Hippocampal formation (tissue), 2 donors: ENCODE measurements at places on chromosomes 7 and 10.
A peak's percentile ranks its signal among the peaks of the same experiment; 100 is the strongest.

GRCh38 chr7:8134089-8134733 is 127.8 kb downstream of the ICA1 start:
- no peak for DNase-seq

- DNase-seq = no peak
Observed at GRCh38 chr7:142960955-142961512, 1.1 kb downstream of the KEL start.

DNA sequence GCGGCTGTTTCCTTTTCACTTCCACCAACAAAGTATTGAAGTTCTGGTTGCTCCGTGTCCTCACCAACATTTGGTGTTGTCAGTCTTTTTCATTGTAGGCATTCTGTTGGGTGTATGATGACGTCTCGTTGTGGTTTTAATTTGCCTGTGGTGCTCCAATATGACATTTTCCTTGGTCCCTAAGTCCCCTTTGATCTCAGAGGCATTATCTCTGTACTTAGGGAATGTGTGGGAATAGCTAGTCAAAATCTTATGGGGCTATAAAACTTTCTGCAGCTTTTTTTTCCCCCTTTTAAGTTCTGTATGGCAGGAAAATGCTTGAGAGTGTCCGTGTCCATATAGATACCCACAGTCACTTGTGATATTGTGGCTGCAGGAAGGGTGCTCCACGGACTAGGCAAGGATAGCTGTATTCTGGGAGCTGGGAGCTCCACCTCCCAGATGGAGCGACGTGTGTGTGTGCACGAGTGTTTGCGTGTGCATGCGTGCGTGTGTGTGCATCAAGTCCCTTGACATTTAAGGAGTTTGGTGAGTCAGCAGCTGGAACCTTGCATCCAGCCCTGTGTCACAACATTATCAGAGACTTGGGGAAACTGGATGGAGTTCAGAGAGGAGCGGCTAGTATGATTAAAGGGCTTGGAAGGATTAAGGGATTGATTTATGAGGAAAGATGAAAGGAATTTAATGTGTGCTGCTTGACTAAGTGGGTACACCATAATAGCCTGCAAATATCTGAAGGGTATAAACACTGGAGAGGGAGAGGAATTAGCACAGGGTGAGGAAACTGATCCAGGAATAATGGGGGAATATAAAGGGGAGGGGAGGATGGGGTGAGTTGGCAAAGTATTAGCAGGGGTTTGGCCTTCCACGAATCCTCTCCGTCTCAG is 66.8 kb downstream of the LRMDA start:
- DNase-seq = no peak

- DNase-seq = no peak
Observed at GRCh38 chr7:1662101-1662500, 8.0 kb upstream of the ELFN1 start.

- DNase-seq = no peak
Observed at GRCh38 chr7:75966190-75966961, 28.0 kb downstream of the TMEM120A start.

- peak; percentile 44 for DNase-seq
Observed at GRCh38 chr7:74269757-74270277, 15.6 kb upstream of the RFC2 start.

- DNase-seq = no peak
Observed at GRCh38 chr7:143458263-143458662, 15.0 kb downstream of the TAS2R60 start.

- DNase-seq = no peak
Observed at GRCh38 chr10:381805-382204, 246.6 kb downstream of the ZMYND11 start.

- no peak for DNase-seq
Observed at GRCh38 chr7:27782849-27783248, 42.9 kb downstream of the TAX1BP1 start.

DNA sequence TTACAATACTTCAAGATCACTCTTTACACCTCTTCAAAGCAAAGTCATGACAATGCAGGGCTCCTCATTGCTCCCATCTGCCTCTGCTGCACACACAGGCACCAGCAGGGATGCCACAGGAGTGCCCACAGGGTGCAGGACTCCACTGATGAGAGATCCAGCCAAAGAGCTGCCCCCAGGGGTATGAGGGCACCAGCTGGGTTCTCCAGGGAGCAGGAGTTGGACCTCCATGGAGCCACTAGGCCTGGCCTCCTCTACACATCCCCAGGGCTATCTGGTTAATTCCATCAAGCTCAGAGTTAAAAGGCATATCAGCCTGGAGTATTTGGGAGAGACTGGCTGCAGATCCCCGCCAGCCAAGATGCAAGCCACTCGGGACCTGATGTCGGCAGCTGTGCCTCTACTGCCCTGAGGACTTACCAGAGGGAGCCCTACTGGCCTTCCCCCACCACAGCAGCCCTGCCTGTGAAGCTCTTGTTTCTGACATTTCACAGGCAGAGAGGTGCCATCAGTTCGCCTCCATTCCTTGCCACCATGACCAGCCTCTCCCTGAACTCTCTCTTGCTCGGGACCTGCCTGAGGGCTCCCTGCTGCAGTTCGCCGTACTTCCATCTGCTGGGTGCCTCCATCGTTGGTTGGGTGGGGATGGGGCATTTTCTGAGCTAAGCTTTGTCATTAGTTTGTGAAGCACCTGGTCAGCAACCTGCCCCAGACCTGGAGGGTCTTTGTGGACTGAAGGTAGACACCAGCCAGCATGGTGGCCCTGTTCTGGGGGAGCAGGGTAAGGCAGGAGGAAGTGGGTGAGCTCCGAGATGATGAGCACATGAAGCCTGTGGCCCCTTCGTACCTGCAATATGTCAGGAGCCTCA is 12.5 kb upstream of the TRIM8 start:
- no peak for DNase-seq

DNA sequence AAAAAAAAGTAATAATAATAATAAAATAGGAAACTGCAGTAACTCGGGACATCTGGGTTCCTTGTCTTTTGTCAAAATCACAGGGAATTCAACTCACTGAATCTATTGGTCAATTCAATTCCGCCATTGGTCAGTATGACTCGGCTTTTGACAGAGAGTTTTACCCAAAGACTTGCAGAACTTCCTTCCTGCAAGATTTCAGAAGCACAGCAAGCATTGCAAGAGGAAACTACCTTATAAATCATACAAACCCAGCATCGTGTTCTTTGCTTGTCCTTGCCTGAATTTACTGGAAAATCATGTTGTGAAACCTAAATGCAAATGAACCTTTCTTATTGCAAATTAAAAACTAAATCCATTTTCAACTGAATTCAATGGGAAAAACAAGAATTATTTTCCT is 15.5 kb downstream of the KLF6 start:
- DNase-seq = no peak

DNA sequence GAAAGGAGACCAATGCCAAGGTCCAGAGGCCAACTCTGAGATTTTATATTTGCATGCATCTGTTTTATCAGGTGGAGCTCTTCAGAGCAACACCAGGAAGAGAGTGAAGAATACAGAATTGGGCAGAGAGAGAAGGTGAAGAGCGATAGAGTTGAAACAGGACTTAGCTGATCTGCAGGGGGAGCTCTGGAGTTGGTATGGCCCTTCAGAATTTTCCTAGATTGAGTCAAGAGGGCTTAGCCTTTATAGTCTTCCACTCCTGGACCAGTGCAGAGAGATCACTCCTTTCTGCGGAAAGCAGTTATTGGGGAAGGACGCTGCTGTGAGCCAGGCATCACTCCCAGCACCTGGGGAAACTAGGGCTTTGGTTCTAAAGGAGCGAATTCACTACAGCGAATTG is 105.0 kb upstream of the DGKB start:
- DNase-seq = no peak

- DNase-seq = no peak
Observed at GRCh38 chr7:69699931-69700330, 101.7 kb downstream of the AUTS2 start.

DNA sequence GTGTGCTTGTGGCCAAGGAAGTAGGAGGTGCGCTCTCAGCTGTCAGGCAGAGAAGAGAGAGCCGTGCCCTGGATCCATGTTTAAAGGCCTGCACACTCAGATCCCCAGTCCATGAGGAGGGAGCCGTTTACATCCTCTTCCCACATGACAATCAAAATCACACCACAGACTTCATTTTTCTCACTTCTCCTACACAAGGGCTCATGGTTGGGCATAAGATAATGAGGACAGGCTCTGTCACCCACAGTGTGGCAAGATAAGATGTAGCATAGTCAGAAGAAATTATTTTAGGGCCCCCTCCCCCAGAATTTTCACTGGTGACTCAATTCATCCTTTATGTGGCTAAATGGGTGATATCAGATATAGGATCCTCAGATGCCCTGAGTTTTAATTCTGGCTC is 35.9 kb upstream of the INHBA start:
- DNase-seq = no peak
